ENCODE measurements at places on chromosomes 6 and 20.

DNA sequence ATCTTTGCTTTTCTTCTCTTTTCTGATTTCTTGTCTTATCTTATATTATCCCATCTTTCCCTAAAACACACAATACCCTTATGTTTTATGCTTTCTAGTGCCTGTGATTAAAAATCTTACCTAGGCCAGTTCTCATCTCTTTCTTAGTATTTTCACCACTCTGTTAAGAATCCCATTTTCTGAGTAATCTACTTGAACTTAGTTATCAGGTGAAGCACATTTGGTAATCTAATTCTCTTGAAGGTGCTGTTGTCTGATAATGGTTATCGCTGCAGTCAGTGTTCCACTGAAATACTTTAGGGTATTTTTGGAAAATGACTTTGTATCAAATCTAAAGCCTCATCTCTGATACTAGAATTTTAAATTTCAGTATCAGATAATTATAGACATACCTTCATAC, 192.5 kb upstream of the MAN1A1 start:
- no peak for DNase-seq

DNA sequence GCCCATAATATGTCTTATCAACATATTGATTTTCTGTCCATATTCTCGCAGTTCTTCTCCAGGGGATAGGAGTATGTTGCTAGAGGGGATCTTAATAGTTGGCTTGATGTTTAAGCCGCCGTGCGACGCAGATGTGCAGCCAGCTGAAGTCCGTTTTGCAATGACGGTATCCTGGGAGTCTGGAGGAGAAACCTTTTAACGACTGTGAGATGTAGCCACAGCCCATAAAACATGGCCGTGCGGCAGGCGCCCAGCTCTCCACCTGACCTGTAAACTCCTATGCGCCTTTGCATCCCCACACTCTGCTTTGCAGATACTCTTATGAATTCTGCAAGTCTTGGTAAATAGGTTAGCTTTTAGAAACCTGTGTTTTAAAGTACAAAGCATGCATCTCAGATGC, 36.9 kb downstream of the BMP6 start:
- no peak for DNase-seq

DNA sequence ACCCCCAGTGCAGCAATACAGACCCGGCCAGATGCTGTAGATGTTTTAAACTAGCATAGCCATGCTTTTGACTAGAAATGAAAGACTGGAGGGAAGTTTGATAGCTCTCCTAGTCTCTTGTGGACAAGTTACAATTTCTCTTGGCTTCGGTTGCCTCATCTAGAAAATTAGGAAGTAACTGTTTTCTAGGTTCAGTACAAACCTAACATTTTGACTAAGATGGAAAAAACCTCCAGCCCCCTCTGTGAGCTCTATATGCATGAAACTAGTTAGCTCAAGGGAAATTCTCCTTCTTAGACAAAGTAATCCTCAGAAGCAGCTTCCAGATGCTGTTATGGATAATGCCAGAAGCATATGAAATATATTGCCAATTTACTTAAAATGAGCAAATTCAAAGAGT, 86.6 kb downstream of the RNF144B start:
- no peak for DNase-seq

DNA sequence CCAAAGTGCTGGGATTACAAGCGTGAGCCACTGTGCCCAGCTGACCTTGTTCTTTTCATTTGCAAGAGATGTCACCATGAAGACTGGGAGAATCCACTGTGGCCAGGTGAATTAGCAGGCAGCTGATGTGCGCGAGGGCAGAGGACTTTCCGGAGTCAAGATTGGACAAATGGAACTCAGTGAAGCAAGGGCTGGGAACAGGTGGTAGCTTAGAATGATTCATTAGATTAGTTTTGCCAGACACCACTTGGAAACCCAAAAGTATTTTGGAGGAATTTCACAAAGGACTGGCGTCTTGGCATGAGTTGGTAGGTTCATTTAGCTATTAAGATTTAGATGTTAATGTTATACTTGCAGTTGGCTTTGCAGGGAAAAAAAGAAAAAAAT, 4.7 kb upstream of the AKAP7 start:
- no peak for DNase-seq

- no peak for DNase-seq
Observed at GRCh38 chr6:89503641-89504040, 70.7 kb downstream of the ANKRD6 start.

DNA sequence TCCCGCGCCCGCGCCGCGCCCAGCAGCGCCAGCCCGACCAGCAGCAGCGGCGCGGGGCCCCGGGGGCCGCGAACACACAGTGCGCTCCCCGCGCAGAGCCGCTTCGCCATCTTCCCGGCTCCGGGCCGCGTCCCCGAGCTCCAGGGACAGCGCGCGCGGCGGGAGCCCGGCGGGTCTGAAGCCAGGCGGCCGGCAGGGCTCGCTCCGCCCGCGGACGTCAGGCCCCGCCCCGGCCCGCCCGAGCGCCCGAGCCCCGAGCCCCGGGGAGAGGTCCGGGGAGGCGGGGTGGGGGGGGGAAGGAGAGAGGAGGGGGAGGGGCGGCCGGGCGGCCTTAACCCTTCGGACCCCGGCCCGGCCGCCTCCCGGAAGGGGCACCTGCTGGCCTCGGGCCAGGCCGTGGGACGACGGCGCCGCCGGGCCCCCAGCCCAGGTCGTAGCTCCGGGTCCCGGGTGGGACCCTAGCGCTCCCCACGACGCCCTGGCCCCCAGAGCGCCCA, at the start of gene LAMA5:
Gene LAMA5, minus strand, starts transcription at position 177 of the 497 bp plus-strand sequence. Its CDS starts 67 bp downstream, at position 110.
- DNase-seq: no peak

GRCh38 chr6:117706504-117706903, 31.2 kb downstream of the NUS1 start:
- no peak for DNase-seq

DNA sequence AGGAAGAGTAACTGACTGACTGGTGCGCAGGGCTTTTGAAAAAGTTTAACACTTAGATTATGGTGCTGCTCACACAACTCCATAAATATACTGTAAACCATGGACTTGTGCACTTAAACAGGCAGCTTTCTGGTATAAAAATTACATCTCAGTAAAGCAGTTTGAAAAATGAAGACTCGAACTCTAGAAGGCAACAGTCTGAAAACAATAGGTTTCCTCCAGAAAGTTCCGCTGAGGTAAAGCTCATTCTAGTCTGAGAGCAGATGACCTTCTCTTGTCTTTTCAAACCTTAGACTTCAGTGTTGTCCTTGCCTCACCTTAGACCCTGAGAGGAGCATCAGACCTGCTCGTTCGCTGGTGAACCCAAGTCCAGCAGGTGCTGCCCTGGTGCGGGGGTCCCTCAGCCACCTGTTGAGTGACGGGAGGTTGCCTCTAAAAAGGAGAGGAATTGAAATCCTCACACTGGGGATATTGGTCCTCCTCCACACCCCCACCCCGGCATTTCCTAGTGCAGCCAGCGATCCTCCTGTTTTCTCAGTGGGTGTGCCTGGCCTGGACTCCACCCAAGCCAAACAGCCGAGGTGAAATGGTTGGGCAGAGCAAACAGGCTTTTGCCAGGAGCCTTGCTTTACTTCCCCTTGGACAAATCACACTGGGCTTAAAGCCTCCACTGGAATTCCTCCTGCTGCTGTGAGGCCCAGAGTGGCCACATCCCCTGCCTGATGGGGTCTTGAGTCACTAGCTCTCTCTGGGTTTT, 14.7 kb upstream of the PYGB start:
- peak; percentile 48 for DNase-seq

- DNase-seq: no peak
Observed at GRCh38 chr6:24827970-24828369, 29.3 kb upstream of the ARMH2 start.

GRCh38 chr6:30260036-30260504, 46.9 kb upstream of the TRIM26 start:
- no peak for DNase-seq

DNA sequence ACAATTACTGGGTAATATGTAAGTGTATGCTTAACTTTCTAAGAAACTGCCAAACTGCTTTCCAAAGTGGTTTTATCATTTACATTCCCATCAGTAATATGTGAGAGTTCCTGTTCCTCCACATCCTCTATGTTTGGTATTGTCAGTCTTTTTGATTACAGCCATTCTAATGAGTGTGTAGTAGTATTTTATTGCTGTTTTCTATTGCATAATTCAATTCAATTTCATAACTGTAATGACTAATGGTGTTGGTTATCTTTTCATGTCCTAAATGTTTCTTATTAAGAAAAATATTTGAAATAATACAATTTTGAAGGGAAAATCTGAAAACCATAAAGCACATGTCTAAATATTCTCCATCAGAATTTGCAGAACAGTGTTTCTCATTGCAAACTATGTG, 119.3 kb downstream of the MAP3K7 start:
- DNase-seq: no peak

- DNase-seq: peak; percentile 6
Observed at GRCh38 chr6:81451787-81452186, 300.7 kb downstream of the TENT5A start.

- DNase-seq: peak; percentile 34
Observed at GRCh38 chr6:56944661-56945060, 10.2 kb upstream of the BEND6 start.

DNA sequence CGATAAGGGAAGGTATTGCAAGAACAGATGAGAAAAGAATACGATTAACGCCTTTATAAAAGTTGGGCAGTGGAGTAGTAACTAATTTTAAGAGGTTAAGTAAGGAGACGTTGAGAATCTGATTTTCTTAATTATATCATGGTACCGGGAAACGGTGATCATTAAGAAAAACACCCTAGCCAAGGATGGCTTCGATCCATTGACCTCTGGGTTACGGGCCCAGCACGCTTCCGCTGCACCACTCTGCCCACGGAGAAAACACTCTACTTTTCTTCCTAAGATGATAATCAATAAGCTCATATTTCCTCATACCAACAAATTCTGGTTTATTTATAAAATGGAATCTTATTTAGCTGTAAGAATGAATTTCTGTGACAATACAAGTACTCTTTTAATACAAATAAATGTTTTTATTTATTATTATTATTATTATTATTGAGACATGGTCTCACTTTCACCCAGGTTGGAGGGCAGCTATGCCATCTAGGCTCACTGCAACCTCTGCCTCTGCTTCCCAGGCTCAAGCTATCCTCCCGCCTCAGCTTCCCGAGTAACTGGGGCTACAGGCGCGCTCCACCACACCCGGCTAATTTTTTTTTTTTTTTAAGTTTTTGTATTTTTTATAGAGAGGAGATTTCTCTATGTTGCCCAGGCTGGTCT, 8.3 kb downstream of the POM121L2 start:
- DNase-seq: no peak

DNA sequence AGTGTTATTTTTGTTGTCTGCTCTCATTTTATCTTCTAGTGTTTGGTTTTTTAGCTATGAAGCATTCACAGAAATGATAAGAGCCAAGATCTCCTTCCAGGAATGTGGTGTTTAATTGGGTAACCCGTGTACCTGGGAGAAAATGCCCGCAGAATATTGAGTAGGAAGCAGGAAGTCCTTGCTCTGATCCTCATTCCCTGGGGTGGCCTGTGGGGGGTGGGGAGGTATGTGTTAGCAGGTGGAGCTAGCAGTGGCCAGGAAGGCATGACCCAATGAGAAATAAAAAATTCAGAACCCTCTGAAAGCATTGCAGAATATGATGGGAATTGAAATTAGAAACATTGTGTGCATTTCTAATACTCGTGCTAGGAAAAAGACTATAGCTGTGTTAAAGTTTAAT, 100.8 kb downstream of the DTD1 start:
- DNase-seq: no peak

DNA sequence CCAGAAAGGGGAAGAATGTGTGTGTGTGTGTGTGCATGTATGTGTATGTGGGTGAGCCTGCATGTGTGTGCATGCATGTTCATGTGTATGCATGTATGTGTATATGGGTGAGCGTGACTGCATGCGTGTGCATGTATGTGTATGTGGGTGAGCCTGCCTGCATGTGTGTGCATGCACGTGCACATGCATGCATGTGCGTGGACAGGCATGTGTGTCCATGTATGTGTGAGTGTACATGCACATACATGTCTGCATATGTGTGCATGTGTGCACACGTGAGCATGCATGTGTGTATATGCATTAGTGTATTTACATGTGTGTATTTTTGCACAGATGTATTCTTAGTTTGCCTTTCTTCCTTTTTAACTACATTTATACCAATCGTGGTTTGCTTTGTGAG, 601.5 kb downstream of the QKI start:
- DNase-seq: no peak

DNA sequence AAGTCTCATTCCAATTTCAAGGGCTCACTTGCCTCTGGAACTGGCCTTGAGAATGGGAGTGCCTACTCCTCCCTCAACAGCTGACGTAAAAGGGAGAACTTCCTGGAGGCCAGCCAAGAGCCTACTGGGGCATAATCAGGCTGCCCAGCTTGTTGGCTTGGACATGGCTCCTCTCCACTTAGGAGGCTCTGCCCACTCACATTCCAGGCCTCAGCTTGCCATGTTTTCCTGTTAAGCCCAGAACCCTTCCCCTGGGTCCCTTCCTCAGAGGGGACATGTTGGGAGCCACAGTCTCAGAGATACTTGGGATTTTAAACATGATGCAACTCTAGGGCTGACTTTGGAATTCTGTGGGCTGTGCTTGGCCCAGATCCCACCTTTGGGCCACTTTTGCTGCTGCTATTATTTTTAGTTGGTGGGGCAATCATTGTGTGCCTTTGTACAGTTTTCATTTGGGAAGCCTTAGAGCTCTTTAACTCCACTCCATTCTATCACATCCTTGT, 31.5 kb upstream of the ADTRP start:
- DNase-seq: peak; percentile 29

DNA sequence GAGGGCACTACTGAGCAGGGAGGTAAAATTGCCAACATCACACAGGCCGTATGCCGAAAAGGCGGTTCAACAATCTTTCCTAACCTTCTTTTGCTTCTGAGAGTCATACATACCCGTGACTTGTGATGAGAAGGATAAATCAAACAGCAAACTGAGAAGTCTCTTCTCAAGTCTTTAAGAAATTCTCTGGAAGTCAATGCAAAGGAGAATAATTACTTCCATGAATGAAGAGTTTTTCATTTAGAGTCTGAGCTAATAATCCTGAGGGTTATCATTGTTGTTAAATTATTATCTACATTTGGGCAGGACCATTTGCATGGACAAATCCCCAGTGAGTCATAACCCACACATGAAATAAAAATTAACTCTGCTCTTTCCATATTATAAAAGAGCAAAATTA, 22.4 kb upstream of the ILRUN start:
- DNase-seq: no peak

DNA sequence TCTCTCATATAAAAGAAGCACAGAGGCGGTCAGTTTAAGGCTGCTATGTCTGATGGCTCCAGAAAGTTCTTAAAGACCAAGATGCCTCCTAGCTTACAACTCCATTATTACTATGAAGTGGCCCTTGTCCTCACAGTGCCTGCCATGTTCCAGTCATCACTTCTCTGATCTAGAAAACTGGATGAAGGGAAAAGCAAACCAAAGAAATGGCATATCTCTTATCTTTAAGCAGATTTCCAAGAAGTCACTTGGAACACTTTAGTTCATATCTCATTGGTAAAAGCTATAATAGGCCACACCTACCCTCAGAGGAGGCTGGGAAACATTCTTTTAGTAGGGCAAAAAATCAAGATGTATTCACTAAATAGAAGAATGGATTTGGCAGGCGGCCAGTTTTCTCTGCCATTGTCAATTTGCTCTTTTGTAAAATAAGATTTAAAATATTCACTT, 289.6 kb downstream of the TBC1D7 start:
- DNase-seq: peak; percentile 41
